ENCODE measurements at places on chromosomes 4 and X.

DNA sequence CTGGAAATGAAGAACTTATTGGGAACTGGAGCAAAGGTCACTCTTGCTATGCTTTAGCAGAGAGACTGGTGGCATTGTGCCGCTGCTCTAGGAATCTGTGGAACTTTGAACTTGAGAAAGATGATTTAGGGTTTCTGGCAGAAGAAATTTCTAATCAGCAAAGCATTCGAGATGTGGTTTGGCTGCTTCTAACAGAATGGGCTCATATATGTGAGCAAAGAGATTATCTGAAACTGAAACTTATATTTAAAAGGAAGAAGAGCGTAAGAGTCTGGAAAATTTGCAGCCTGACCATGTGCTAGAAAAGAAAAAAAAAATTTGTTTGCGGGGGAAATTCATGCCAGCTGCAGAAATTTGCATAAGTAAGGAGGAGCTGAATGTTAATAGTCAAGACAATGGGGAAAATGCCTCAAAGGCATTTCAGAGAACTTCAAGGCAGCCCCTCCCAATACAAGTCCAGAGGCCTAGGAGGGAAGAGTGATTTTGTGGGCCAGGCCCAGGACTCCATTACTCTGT is 35.9 kb upstream of the PAPSS1 start:
- no peak for DNase-seq

DNA sequence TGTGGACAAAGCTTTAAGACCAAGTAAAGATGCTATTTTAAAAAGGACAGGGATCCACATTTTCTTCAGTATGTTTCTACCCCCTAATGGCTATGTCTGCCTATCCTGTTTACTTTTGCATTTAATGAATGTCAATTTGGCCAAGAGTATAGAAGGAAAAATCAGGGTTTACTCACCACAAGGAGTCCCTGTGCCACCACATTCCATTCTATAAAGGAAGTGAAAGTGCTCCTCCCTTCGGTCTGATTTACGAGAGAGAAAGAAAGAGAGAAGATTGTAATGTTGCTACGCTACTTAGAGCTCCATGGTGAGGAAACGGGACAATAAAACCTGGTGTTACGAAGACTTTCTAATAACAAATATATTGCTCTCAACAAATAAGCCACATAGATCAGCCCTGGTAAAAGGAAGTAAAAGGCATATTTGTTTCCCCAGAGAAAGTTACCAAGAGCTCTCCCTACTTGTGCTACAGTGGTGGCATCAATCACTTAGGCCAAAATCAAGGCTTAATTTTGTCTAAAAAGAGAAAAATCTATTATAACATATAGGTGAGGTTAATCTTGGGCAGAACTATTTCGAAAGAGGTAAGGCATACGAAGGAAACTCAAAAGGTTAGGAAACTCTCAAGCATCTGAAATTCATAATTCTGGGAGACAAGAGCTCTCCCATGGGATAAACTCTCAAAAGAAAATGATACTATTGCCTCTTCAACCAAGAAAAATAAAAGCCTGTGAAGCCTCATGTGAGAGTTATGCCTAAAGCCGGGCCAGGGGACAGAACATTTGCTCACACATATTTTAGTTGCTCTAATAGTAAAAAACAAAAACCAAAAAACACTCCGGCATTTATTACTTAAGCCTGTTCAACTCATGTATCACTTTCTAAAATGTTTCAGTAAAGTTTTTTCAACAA is 29.5 kb downstream of the TAPT1 start:
- DNase-seq: peak; percentile 63

DNA sequence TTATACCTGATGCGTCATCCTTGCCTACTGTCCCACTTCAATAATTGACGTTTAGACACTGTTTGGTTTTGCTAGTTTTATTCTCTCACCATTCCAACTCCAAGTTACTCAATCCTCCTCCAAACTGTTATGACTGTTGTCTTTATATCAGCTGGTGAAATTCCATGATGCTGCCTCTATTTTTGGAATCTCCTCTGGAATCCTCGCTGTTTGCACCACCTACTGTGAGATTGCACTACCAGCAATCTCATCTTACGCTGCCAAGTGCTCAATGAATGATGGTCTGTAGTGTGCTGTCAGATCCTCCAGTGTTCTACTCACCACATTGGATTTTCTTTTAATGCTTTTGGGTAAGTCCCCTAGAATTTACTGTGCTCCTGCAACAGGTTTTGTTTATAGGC is 13.2 kb upstream of the PCDH18 start:
- DNase-seq: no peak

DNA sequence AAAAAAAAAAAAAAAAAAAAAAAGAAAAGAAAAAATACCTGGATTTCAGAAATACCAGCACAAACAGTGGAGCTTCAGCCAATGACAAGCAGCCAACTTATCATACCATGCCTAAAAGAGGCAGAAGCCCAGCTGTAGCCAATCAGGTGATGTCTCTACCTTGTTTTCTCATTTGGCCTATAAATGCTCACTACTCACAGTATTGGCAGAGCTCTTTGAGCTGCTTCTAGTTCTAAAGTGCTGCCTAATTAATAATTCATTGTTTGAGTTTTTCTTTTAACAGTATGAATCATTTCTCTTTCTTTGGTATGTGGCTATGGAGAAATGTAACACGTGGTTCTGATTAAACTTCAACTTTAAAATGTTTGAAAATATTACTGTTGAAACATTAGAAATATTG is 188.8 kb upstream of the TECRL start:
- no peak for DNase-seq

DNA sequence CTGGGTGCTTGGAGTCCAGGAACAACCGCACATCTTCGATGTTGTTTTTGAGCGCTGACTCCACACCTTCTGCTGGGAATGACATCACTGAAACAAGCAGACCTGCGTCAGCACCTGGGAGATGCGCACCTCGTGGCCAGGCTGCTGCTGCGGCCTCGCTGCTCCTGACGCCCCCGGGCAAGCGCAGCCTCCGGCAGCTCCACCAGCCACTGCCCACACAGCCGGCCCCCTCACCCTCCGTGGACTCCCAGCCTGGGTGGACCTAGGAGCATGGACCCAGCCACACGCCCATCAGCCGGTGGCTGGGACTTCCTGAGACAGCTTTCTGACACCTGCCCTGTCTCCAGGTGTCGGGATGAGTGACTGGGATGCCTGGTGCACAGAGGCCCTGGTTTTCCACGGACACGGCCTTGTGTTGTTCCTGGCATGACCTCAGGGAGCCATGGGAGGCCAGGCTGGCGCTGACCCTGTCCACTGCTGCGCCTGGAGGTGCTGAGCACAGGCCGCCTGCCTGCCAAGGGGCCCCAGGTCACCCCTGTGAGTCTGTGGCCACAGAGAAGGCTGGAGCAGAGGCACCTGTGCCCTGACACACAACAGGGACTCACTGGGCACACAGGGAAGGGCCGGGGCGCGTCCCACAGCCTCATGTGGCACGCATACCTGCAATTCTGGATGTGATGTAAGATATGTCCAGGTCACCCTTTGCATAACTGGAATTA is 48.6 kb downstream of the GAK start:
- no peak for DNase-seq

DNA sequence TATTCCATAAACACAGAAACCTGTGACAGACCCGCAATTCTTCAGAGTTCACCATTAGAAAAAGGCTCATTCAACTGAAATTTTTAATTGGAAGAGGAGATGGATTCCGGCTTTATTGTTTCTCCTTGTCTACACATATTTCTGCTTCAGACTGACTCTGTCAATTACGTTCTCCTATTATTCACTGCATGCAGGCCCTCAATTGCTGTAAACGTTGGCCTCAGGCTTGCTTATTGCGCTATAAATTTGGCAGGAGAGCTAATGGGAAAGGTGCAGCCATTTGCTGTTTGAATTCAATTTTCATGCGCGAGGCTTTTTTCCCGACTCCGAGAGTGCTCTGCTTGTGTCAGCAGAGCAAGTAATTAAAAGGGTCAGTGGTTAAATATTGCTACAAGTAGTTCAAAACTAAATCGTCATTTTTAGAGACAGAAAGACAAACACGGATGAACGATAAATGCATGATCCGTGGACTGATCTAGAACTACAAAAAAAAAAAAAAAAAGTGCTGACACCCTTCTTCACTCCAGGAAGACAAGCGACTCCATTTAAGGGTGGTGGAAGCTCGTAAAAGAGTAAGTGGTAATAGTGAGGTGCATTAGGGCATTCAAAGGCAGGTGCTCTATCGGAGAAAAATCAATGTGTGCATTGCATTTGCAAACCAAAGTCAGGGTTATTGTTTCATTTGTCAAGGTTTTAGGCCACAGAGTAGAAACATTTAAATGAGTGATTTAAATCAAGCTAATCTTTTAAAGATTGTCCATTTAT is 841.6 kb upstream of the FRG1 start:
- DNase-seq: no peak

- DNase-seq: no peak
Measured at GRCh38 chrX:119648421-119648775, 42.2 kb upstream of the NKRF start.

- DNase-seq: no peak
Measured at GRCh38 chr4:103457566-103457965, 259.4 kb upstream of the CENPE start.

GRCh38 chr4:144817081-144817480 is 171.1 kb downstream of the HHIP start:
- no peak for DNase-seq

GRCh38 chrX:16851421-16851820 is 18.7 kb downstream of the RBBP7 start:
- no peak for DNase-seq

GRCh38 chr4:172826346-172826745 is 342.3 kb upstream of the GALNT7 start:
- DNase-seq: no peak

DNA sequence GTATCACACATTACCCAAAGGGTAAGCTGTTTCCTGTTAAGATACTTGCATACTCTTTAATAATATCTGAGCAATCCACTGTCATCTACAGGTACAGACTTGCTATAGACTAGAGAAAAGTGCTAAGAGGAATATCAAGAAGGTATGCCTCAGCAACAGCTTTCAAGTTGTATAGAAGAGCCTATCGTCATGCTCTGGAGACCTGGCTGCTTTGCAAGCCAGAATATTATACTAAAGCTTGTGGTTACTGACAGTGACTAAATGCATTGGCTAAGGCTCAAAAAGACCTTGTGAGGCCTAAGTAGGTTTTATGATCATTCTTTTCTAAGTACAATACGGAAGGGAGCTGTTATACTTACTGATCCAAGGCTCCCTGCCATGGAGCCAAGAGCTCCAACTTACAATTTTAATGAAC is 11.3 kb downstream of the LAMP2 start:
- peak; percentile 40 for DNase-seq

DNA sequence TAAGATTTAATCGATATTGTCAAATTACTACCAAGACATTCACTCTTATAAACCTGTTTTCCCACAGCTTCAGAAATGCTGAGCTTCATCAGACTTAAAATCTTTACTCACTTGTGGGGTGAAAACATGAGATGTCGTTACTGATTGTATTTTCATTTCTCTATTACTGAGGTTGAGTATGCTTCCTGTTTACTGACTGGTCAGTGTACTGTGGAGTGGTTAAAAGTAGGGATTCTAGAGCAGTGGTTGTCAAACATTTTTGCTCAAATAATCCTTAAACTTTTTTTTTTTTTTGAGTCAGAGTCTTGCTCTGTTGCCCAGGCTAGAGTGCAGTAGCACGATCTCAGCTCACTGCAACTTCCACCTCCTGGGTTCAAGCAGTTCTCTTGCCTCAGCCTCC is 50.3 kb downstream of the NSUN7 start:
- DNase-seq: no peak

DNA sequence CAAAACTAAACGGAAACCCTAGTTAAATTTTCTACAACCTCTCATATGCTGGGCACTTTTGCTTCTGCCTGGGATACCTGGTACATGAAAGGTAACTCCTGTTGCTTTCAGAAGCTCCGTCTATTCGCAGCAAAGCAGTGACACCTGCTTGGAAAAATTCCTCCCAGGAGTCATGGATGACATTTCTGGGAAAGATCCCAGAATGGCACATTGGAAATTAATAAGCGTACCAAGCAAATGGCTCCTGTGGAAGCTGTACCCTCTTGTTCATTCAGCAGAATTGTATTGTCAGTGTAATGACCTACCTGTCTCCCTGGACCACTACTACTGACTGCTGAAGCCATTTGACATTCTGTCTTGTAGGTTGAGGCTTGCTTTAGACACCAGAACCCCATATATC is 349.7 kb upstream of the NOCT start:
- no peak for DNase-seq

All from SJSA1 (cell line).